ENCODE measurements at places on chromosomes 2 and 18.

DNA sequence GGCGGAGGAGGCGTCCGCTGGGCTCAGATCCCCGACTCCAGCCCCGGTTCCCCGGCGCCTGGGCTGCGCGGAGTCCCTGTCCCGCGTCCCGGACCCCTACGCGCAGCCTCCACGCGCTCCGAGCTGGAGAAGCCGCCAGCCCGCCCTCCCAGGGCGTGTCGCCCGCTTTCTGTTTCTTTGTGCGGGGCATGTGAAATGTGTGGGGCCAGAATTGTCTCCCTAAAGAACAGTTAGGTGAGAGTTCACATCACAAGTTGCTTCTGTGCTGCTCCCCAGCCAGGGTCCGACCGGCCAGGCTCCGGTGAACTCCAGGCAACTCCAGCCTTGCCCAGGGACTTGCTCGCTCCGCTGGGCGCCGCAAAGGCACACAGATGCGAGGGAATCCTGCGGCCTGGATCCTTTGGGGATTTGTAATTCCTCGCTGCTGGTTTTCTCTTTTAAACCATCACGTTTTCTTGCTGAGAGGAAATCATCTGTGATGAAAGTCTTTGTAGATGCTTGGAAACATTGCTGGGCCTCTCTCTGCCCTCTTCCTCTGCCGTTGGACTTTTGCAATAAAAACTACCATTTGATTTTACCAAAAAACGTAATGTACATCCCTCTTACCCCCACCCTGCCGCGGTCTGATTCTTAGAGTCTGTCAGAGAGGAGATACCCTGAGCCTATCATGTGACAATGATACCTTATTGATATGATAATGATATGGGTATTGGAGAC is 631 bp downstream of the GYPC start:
- no peak for DNase-seq

DNA sequence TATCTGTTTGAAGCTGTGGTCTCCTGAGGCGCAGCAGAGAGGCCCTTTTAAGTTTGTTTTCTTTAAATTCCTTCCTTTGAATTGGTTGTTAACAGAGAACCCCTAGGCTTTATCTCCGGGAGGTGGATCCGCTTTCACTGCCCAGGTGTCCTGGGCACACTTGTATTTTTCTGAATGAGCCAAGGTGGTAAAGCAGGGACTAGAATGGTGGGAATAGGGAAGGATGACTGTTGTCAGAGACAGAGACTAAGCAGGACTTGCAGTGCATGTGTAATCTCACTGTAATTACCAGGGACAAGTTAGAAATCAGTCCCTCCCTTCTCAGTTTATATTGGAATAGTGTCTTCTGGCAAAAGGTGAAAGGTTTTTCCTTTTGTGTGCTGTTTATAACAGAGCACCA is 72.8 kb downstream of the PHLPP1 start:
- DNase-seq = no peak

GRCh38 chr2:70921839-70922234 is 13.9 kb upstream of the ATP6V1B1 start:
- DNase-seq = no peak

DNA sequence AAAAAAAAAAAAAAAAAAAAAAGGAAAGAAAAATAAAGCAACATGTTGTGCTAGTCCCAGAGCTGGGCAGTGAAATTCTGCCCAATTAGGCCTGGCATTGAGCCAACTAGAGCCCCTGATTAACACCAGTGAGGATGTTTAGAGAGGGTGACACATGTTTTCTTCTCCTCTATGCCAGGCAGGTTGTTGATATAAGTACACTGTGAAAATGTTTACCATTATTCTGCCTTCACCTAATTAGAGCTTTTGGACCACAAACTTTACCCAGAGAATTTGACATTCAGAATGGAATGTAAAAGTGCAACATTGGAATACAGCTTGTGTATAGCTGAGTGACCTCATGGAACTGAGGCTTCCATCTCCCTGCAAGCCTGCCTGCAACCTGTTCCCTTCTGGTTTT is 95.9 kb upstream of the MSH2 start:
- no peak for DNase-seq

DNA sequence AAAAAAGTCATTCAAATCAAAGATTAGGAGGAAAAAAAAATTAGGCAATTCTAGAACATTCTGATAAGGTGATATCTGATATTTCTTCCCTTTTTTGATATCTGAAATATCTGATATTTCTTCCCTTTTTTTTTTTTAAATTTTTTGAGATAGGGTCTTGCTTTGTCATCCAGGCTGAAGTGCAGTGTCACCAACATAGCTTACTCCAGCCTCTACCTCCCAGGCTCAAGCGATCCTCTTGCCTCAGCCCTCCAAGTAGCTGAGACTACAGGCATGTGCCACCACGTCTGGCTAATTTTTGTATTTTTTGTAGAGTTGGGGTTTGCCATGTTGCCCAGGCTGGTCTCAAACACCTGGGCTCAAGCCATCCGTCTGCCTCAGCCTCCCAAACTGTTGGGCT is 33.9 kb downstream of the MEX3C start:
- DNase-seq = no peak

GRCh38 chr2:109609352-109610024 is 4.3 kb downstream of the SEPTIN10 start:
- no peak for DNase-seq

DNA sequence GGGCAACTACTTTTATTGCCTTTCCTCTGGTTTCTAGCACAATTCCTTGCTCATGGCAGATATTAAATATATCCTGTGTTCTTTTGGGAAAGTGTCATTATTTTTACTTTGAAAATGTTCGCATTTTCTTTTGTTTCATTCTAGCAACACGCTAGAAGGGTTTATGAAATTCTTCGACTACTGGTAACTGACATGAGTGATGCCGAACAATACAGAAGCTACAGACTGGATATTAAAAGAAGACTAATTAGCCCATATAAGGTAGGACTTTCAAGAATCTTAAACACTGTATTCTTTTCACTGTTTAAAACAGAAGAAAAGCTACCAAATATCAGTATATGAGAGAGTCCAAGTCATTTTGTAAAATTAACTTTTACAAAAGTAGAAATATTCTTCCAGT is 20.6 kb upstream of the METAP1D start:
- no peak for DNase-seq

- no peak for DNase-seq
Observed at GRCh38 chr2:139631966-139632365, 851.8 kb upstream of the NXPH2 start.

- DNase-seq = no peak
Observed at GRCh38 chr2:178512484-178512883, 32.2 kb downstream of the PLEKHA3 start.

DNA sequence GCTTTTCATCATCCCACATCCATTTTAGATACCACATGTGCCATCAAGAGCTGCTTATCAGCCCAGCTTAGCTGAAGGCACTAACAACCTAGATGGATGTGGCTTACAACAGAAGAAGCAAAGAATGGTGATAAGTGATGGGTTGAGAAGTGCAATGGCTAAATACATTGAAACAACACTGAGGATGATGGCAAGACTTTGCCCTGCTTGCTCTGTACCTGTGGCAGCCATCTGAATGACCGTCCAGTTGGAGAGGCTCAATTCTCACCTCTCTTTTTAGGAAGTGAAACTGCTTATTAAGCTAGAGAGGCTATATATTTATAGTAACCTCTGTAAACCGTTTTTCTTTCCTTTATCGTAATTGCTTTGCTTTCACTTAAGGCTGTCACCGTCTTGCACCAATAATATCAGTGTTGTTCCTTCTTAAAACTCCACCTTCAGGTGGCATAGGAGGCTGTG is 5.7 kb downstream of the GPATCH11 start:
- no peak for DNase-seq

- DNase-seq = no peak
Observed at GRCh38 chr2:170739048-170739447, 23.9 kb downstream of the SP5 start.

GRCh38 chr2:196594158-196594557 is 45.4 kb upstream of the CCDC150 start:
- DNase-seq = no peak

- DNase-seq = no peak
Observed at GRCh38 chr2:29469961-29470360, 354.7 kb downstream of the CLIP4 start.

GRCh38 chr18:36493349-36494159 is 196.0 kb downstream of the FHOD3 start:
- DNase-seq = no peak

DNA sequence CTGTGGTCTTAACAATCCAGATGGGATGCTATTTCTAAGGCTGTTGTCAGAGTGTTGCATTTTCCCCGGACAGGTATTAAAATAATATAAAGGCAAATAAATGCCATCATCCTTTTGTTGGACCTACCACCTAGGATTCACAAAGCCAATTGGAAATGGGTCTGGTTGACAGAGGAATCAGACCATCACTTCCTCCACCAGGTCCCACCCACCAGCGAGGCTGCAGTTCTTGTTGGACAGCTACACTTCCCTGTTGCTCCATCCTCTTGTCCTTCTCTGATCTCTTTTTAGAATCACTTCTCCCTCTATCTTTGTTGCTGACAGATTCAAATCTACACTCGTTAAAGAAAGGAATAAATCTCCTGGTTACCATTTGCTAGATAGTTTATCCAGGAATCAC is 1.1 kb downstream of the TMEM169 start:
- DNase-seq = no peak

- no peak for DNase-seq
Observed at GRCh38 chr2:221443645-221444044, 128.5 kb downstream of the EPHA4 start.

DNA sequence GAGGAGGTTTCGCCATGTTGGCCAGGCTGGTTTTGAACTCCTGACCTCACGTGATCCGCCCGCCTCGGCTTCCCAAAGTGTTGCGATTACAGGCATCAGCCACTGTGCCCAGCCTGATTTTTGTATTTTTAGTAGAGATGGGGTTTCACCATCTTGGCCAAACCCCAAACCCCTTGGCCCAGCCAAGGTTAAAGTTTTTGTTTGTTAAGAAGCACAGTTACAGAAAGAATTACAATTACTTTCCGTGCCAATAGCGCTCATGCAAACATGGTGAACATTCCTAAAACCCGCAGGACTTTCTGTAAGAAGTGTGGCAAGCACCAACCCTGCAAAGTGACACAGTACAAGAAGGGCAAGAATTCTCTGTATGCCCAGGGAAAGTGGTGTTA is 26.1 kb downstream of the ITSN2 start:
- no peak for DNase-seq

DNA sequence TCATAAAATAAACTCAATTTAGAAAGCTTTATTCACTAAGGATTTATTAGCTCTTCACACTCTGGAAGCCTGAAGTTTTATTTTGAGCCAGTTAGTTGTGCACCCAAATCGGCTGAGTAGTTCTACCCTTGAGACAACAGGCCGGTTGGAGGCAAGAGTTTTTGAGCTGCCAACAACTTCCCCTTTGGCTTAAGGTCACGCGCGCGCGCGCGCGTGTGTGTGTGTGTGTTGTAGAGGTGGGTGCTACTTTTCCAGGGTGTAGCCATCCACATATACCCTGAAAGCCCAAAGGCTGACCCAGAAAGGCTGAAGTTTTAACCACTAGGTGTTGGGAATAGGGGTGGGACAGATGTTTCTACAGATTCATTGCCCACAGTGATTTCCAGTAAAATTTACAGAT is 150.2 kb upstream of the LHCGR start:
- DNase-seq = no peak

GRCh38 chr18:51188024-51188701 is 9.3 kb downstream of the MEX3C start:
- DNase-seq = no peak

GRCh38 chr18:48666613-48667012 is 127.8 kb downstream of the CTIF start:
- no peak for DNase-seq

DNA sequence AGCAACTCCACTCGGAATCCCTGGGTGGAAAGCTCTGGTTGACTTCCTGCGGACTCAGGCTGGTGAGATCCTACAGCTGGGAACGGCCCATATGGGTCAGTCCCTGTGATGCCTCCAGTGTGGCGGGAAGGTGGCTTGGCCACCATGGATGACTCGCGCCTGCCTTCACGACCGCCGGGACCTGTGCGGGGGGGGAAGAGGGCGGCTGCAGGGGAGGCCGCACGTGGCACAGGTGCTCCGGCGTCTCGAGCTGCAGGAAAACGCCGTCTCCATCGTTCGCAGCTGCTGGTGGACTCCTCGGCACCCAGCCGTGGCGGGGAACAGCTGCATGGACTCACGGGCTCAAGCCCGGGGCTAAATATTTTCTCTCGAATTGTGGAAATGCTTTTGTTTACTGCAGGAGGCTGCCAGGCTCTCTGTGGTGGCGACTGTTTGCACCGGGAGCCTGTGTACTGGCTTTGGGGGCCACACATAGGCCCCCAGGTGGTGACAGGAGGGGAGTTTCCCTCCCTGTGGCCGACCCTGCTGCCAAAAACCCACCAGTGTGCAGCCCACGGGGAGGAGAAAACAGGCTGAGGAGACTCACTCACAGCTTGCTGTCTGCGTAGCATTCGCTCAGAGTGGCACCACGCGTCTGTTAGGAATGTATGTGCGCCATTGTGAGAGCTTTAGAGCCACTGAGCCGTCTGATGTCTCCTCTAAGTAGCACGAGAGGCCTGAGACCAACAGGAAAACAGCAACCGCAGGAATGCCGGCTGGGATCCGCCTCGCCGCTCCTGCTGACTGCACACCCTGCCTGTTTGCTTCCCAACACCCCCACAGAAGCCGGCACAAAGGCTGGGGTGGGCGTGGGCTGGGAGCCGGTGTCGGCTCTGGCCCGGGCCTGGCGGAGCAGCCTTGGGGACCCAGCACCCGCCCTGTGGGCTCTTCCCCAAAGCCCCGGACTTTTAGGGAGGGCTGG is 89.2 kb downstream of the NFATC1 start:
- DNase-seq = no peak

- DNase-seq = no peak
Observed at GRCh38 chr18:35653392-35654135, 72.0 kb downstream of the GALNT1 start.

DNA sequence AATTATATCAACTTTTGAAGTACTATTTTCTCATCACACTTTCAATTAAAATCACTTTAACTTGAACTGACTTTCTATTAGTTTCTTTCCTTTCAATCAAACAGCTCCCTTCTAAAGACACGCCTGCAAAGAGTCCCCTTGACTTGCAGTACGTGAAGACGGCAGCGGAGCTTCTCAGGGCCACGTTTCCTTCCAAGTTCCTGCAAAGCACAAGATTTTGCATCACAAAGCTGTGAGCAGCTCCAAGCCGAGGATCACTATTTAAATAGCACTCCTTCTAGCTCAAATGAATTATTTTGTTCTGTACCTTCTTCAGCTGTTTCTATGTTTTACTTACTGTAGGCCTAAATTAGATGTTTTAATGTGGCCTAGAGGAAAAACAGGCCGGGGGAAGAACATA is 30.8 kb downstream of the SH3YL1 start:
- no peak for DNase-seq

Measured in SIG-M5 (cell line).